Trophoblast cell (in vitro differentiated cells and primary cell): ENCODE measurements at places on chromosomes 3 and 15.

DNA sequence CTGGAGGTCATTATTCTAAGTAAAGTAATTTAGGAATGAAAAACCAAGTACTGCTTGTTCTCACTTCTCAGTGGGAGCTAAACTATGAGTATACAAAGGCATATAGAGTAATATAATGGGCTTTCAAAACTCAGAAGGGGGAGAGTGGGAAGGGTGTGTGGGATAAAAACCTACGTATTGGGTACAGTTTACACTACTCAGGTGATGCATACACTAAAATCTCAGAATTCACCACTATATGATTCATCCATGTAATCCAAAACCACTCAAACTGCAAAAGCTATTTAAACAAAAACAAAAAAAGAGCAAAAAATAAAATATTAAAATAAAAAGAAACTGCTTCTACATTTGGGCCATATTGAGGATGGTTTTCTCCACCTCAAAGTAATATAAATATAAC lies 623.3 kb downstream of the NSUN3 start:
- DNase-seq: no peak

- DNase-seq: no peak
These were observed 192.2 kb upstream of the GADL1 start for GRCh38 chr3:31086698-31087097.

DNA sequence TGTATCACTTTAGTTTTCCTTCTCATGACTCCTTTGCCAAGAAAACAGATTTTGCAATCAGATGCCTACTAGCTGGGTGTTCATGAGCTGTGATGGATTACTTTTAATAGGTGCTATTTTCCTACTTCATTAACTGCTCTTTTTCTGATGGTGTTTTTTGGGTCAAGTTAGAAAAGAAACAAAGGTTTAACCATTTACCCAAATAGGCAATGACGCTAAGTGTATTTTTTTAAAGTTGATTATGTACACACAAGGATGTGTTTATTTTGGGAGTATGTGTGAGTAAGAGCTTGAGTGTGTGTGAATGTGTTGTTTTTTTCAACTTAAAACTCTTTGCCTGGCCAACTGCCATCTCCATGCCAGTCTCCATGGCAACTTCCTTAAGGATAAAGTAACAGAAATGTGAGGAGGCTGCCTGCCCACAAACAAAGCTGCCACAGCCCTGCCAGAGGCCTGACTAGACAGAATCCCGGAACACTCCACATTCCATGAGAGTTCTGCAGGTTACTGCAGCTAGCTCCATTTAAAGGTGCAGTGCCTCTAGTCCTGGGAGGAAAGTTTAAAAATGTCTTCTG lies 215.6 kb upstream of the RBMS3 start:
- DNase-seq: peak; percentile 53

GRCh38 chr3:154794814-154795445 lies 285.2 kb upstream of the MME start:
- no peak for DNase-seq

- no peak for DNase-seq
These were observed 18.3 kb downstream of the MYL3 start for GRCh38 chr3:46844881-46845312.
